ENCODE measurements at places on chromosomes 1 and 21. TPM values are rescaled to one million over a fixed set of nuclear protein-coding genes. Genes with fewer than 3 reads are reported as not detected.

TMEM201 gene
- polyA plus RNA-seq: 7.4 TPM

NECAP2 gene
- polyA plus RNA-seq: 56.8 TPM

SRSF10 gene
- 56.8 TPM for polyA plus RNA-seq

SELENOF gene
- polyA plus RNA-seq: 117 TPM

All from adipose tissue (tissue), 3 donors.